ENCODE measurements at places on chromosomes 5 and 9.

GRCh38 chr9:98201749-98202148 lies 9.3 kb upstream of the CORO2A start:
- no peak for DNase-seq

- DNase-seq = no peak
These were observed 8.5 kb upstream of the INIP start for GRCh38 chr9:112726428-112726827.

- DNase-seq = no peak
These were observed 6.7 kb downstream of the IRX4 start for GRCh38 chr5:1875843-1876659.

GRCh38 chr9:111798786-111799185 lies 4.0 kb upstream of the SHOC1 start:
- no peak for DNase-seq

DNA sequence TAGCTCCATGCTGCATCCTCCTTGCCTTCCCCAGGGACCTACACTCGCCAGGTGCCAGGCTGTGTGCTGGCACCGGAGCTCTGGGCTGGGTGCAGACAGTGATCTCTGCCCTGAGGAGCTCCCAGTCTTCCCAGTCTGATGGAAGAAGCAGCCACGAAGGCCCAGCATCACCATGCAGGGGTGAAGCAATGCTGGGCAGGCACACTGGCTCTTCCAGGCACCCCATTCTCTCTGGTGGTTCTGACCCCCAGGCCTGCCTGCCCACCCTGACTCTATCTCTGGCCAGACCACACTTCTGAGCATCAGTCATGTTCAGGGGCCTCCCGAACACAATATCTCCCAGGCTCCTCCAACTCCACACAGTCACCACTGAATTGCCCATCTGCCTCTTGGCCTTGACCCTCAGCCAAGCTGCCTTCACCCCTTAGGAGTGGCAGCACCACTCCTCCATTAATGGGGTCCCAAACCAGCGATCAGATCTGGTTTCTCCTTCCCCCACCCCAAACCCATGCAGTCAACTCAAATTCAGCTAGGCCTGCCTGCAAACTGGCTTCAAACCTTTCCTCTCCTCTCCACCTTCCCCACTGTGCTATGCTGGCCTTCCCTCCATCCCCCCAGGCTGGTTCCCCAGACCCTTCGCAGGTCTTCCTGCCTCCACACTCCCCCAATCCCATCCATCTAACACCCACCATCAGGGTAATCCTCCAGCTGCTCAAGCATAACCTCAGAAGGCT lies 102.7 kb upstream of the MVB12B start:
- no peak for DNase-seq

DNA sequence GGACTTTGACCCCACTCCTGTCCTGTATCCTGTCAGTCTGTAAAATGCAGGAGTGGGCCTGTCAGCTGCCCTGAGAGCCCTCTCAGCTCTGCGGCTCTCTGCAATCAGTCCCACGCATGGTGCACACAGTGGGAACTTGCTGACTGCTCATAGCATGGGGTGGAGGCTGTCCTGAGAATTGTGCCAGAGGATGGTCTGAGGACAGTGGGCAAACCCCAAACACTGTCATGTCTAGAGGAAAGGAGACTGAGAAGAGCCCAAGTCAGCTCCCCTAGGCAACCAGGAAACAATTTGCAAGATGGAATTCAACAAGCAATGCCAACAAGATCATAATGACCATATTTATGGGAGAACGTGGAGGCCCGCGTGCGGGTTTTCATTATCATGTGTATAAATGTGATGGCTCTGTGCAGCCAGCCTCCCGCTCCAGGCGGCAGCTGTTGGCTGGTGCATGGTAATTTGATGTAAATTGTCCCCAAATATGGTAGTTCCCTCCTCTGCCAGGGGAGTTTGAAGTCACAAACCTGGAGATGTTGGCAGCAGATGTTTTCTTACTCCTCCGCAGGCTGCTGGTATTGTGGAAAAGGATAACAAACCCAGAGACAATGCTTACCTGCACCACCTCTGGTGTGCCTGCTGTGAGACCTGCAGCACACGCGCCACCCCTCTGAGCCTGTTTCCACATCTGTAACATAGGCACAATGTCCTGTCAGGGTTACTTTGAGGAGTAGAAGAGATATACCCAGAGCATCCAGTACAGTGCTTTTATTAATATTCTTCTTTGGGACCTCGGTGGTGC lies 39.8 kb upstream of the ALDH1B1 start:
- DNase-seq = no peak

DNA sequence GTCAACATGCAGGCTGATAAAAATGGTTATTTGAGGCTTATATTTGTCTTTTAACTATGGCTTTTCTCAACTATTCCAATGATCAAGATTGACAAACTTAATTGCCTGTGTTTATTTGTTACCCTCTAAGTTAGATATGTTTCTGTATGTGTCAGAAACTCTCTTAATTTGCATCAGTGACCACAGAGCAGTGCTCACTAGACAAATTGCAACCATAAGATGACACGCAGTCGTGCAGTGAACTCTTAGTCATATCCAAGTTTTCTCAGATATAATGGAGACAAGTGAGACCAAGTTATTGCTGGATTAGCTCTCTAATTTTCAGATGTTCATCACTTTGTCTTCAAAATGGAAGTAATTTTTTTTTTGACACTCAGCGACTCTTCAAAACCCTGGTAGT lies 342.2 kb upstream of the RFX3 start:
- no peak for DNase-seq

DNA sequence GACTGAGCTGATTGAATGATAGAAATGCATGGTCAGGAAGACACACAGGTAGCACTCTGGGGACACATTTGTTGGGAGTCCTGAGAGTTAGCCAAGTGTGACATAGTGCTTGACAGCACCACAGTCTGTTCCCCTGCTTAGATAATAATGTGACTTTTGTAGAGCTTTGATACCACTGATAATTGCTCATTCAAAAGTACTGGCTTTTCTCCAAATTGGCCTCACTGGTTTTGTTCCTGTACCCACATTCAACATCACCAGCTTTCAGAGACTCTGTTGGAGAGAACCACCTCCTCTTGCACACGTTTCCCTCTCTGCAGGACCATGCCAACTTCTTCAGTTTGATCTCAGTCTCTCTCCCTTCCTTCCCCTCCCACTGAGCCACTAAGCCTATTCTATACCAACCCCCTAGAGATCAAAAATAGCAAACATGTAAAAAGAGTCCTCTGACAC lies 52.5 kb upstream of the IL7R start:
- no peak for DNase-seq

DNA sequence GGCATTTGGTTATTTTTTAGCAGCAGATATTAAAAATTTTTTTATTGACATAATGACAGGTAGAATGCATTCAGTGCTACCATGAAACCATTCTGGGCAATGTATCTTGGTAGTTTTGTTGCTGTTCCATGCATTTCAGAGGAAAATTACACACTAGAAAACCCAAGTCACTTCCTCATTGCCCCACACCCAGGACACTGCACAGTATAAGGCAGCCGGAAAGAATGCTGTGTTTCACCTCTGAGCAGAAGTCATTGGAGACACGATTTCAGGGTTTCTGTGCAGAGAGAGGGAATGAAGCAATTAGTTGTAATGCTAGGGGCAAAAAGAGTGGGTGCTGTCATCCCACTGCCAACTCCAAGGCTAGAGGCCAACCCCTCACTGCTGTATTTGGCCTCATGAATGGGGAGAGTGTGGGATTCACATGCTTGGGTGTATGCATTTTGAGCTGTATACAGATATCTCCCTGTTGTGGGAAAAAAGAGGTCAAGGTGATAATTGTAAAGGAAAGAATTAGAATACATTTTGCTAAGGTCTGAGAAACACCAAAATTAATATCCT lies 290.5 kb downstream of the BNC2 start:
- no peak for DNase-seq

GRCh38 chr9:76198336-76198735 lies 195.9 kb downstream of the RFK start:
- DNase-seq = no peak

Data from breast epithelium (tissue), 4 donors.